ENCODE measurements at places on chromosomes 16 and 17.

DNA sequence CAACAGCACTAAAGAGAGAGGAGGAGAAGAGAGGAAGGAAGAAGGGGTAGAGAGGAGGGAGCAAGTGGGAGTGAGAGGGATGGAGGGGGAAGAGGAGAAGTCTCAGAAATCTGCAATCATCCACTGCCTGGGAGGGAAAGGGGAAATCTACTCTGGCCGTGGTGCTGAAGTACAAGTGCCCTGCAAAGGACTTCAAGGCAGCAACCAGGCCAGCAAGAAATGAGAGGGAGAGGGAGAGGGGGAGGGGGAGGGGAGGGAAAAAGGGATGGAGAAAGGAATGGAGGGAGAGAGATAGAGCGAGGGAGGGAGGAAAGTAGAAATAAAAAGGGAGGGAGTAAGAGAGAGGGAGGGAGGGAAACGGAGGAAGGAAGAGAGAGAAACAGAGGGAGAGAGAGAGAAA is 130.8 kb upstream of the EEF2KMT start:
- DNase-seq = no peak

GRCh38 chr16:5634666-5635180 is 537.1 kb upstream of the EEF2KMT start:
- DNase-seq = no peak

DNA sequence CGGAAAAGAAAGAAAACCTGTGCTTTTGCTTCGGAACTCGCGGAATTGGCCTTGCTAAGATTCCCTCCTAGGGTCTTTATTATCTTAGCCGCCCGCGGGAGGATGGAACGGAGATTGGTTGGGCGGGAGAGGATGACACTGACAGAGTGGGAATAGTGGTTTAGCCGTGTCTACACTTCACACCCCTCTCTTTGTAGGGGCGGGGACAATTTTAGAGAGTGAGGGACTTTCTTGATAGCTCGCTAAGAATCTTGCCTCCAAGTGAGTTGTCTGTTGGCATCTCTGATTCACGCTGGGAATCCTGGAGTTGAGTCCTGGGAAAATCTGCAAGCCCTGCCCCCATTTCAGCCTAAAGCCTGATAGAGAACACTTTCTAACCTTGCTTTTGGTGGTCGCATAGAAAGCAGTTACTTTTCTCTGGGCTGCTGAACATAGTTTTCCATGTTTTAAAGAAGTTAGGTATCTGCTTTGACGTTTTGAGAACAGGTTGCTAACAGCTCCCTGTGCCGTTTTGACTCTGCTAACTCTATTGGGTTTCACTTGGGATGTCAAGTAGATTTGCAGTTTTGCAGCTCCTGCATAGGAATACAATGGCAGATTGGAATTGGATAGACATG is 697 bp downstream of the NOL11 start:
- no peak for DNase-seq

DNA sequence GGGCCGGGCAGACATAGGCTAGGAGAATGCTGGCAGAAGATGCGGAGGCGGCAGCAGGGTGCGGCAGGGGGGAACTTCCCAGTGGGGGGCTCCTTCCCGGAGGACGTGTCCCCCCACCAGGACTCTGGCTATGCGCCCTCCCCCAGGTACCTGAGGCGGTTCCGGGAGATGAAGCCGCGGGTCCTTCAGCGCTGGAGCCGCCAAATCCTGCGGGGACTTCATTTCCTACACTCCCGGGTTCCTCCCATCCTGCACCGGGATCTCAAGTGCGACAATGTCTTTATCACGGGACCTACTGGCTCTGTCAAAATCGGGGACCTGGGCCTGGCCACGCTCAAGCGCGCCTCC is 3.4 kb downstream of the WNK4 start:
- no peak for DNase-seq

DNA sequence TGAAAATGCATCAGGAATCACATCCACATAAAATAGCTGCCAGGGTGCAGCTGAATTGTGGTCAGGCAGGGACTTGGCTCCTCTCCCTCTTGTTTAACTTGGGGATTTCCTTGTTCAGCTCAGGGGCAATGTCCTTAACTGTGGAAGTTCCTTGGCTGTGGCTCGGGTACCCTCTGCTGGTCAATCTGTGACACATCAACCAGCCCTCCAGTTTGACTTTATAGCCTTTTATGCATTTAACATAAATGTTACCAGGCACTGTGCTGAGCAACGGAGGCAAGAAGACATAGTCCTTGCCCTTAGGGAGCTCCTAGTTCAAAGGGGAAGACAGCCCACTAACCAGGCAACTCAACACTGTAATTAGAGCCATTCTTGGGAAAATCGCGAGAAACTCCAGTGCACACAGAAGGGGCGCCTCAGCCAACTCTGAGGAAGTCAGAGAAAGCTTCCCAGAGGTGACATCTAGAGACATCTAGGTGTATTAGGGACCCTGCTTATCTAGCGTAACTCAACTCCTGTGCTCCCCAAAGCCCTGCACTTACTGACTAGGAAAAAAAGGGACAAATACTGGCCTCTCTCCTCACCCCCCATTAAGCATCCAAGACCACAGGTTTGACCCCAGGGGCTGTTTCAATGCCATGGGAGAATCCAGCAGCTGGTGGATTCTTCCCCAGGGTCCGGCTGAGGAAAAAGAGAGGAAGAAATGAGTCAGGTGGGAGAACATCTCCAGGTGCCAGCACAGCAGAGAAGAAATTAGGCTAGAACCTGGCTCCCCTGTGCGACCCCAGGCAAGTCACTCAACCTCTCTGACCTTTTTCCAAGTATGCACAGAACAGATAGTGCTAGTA is 17.3 kb upstream of the EEF2K start:
- peak; percentile 77 for DNase-seq

- DNase-seq = no peak
Measured at GRCh38 chr17:31593806-31594205, 202.3 kb downstream of the RAB11FIP4 start.

DNA sequence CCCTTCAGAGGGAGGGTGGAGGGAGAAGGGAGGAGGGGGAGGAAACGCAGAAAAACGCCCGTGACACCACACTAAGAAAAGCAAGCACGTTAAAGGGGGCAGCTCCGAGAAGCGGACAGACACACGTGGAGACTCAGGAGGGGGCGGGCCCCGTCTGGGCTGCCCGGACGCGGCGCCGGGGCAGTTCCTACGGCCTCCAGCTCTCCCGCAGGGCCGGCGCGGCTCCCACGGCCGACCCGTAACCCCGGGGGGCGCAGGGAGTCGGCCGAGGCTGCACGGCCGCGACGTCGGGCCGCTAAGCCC is 362 bp downstream of the KLHDC4 start:
- DNase-seq = no peak

- DNase-seq = no peak
Measured at GRCh38 chr16:76577003-76577402, 299.8 kb downstream of the CNTNAP4 start.

Measured in AG09319 (cell line).